ENCODE measurements at places on chromosomes 7 and 10. TPM values are rescaled to one million over a fixed set of nuclear protein-coding genes. Genes with fewer than 3 reads are reported as not detected.

DNA sequence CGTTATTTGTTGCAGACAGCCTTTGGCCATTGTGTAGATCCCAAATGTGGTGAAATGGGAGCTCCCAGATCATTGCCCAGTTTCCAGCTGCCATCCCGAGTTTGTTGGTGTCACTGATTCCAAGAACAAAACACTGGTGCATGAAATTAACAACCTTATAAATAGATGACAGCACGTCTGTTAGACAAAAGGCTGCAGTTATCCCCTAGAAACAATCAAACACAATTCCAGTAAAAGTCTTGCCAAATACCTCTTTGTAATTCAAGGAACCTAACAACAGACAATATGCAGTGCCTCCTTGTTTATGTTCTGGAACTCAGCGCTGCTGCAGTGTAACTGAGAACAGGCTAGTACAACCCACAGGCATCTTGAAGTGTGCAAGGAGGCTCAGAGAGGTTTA is 404.5 kb downstream of the PAXIP1 start:
- DNase-seq = no peak

DNA sequence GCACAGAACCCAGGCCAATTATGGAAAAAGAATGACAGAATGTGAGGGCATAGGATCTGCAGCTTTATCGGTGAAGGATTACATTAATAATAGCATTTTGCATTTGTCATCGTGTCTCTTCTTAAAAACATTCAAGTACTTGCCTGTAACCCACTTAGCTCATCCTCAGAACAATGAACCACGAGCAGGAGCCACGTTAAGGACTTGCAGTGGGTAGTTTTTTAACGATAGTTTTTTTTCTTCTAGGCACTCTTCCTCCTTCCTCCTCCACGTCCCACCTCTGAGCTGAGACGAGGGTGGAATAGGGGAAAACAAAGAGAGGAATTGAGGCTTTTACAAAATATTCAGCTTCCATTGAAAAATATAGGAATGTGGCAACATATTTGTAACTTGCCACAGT is 27.1 kb downstream of the CDHR3 start:
- no peak for DNase-seq

- DNase-seq = no peak
These were observed 5.4 kb downstream of the AKR1B1 start for GRCh38 chr7:134453518-134453917.

- no peak for DNase-seq
These were observed 30.1 kb upstream of the CDHR3 start for GRCh38 chr7:105932835-105933477.

DNA sequence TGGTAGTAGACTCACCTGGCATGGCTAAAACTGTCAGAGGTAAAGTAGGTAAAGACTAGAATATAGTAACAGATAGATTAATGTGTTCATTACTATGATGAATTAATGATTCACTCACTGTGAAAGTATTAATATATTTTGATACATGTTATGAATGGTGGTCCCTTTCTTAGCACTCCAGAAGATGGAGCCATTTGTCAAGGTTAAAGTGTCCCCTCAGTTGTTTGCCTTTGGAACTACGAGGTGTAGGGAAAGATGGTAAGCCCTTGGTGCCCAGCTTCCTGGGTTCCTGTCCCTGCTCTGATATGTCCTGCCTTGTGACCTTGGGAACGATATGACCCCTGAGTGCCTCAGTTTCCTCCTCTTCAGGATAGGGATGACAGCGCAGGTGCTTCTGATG is 49.4 kb downstream of the HTRA1 start:
- DNase-seq = no peak

GRCh38 chr7:74709880-74710671 is 52.6 kb downstream of the GTF2I start:
- DNase-seq = no peak

GRCh38 chr10:36087006-36088005 is 445.2 kb upstream of the FZD8 start:
- no peak for DNase-seq

- DNase-seq = no peak
These were observed 48.4 kb downstream of the TES start for GRCh38 chr7:116258734-116259133.

DNA sequence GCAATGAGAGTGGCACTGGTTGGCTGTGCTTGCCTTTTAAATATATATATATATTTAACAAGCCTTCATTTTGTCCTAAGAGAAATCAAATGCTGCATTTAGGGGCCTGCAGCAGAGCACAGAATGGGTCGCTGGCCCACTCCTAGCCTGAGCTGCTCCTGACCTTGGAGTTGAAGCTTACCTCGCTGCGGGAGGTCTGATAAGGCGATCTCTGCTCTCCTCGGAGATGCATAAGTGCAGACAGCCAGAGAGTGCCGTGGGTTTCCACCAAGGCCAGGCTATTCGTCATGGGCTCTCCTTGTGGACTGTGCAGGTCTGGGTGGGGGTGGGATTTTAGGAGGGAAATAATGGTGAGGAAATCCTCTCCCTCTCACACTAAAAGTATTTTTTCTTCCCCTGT is 99.5 kb upstream of the IKZF1 start:
- DNase-seq = no peak

GRCh38 chr10:111209692-111210091 is 132.9 kb downstream of the ADRA2A start:
- DNase-seq = no peak

GRCh38 chr7:1693991-1694524 is 24.0 kb downstream of the ELFN1 start:
- DNase-seq = peak; percentile 42

DNA sequence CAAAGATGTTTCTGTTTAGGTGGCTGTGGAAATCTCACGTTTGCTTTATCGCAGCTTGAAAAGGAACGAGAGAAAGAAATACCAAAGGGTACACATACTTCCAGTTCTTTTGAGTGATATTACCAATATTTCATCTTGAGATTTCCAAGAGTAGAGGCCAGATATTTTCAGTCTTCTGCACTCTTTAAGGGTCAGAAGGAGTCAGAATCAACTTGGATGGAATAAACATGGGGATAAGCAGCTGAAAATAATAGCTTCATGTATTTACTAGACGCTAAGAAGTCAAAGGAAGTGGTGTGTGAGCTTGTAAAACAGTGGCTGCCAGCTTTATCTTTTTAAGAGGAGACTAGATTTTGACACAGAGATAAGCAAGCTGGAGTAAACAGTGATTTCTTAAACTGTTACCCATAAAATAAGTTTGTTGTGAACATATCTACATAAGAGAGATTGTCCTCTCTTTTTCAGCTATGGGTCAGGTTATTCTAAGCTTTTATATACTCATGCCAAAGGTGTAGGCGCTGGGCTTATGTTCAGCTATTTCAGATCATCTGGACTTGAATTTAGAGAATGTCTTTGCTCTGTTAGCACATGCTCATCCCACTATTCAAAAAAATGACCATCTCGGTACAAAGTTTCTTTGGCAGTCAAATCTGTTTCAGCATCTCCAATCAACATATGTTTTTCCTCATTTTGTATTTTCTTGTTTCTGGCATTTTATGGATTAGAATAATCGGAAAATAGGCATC is 170.8 kb upstream of the TCF7L2 start:
- no peak for DNase-seq

GRCh38 chr10:71347587-71348395 is 28.7 kb downstream of the SLC29A3 start:
- peak; percentile 91 for DNase-seq

- DNase-seq = no peak
These were observed 189.8 kb upstream of the PRKCQ start for GRCh38 chr10:6769704-6770417.

GRCh38 chr7:44618753-44619152 is 12.3 kb downstream of the OGDH start:
- no peak for DNase-seq

DNA sequence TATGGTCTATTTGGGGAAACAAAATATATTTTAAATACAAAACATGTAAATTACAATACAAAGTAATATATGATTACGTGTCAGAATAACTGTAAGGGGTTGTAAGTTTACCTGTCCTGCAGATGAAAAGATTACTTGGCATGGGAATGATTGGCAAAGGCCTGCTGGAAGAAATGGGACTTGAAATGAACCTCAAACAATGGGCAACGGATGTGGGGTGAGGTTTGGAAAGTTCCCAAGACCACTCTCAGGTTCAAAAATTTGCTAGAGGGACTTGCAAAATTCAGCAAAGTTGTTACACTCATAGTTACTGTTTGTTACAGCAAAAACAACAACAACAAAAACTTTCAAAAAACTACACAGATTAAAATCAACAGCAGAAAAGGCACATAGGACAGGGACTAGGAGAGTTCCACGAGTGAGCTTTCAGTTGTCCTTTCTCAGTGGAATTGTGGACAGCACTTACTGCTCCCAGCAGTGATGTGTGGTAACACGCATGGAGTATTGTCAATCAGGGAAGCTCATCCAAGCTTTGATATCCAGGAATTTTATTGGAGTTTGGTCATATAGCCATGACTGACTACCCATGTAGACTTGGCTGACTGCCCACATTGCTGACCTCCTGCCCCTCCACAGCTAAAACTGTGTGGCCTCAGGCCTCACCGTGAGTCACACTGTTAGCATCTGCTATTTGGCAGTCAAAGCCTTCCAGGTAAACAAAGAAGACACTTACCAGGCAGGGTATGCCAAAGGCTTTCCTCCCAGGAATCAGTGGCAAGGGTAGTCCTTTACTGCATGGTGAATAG is 43.8 kb downstream of the EXOC6 start:
- peak; percentile 84 for DNase-seq

GRCh38 chr7:158394936-158395335 is 192.7 kb downstream of the PTPRN2 start:
- DNase-seq = no peak

DNA sequence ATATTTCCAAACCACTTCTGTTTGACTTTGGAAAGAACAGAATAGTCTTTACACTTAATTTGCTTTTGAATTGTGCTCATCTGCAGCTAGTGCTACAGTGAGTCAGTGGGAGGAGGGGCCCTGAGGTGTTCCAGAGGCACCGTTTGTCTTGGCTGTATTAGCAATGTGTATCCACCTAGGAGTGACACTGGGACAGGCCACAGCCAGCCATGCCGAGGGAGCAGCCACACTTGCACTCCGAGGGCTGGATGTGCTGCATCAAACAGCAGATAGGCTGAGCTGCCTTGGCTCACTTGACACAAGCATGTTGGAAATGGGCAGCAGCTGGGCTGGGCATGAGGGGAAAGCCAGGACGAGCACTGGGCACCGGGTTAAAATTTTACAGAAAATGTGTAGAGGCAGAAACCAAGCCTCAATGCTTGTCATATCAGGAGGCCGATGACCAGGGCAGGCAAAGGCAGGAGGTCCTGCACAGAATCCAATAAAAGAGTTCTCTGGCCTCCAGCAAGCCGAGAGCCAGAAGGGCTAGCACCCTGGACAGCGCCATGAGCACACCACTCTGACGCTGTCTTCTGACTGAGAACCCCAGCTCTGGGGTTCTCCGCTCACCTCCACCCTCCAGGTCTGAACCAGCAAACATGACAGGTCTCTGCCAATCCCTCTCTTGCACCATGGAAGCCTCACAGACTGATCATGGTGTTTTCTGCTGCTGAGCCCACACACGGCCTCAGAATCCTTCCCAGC is 163.3 kb downstream of the GRID1 start:
- DNase-seq = no peak

DNA sequence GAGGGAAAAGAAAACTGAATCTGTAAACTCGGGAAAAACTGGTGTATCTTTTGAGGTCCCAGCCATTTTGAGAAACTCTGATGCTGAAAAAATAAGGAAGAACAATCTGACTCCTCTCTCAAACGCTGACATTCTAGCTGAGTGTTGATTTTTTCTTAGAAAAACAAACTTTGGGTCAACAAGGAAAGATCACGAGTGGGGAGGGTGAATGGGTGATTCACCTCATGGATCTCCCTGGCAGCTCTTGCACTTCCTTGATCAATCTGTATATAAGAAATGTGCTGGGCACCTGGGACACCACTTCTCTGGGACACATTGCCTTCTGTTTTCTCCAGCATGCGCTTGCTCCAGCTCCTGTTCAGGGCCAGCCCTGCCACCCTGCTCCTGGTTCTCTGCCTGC is at the start of gene PIP:
Gene PIP, plus strand, starts transcription at position 297 of the 400 bp plus-strand sequence. Its CDS starts 40 bp downstream, at position 337.
- DNase-seq = no peak

DNA sequence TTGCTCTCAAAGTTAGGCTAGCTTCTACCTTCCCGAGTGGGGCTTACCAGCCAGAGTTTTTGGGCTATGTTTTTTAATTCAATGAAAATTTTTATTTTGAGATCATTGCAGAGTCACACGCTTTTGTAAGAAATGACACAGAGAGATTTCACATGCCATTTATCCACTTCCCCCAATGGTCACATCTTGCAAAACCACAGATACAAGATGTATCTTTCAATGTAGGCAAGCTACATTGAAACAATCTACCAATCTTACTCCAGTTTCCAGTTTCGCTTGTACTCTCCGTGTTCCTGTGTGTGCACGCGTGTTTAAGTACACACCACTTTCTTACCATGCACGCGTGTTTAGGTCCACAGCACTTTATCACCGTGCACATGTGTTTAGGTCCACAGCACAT is 89.4 kb upstream of the LEP start:
- DNase-seq = no peak

DNA sequence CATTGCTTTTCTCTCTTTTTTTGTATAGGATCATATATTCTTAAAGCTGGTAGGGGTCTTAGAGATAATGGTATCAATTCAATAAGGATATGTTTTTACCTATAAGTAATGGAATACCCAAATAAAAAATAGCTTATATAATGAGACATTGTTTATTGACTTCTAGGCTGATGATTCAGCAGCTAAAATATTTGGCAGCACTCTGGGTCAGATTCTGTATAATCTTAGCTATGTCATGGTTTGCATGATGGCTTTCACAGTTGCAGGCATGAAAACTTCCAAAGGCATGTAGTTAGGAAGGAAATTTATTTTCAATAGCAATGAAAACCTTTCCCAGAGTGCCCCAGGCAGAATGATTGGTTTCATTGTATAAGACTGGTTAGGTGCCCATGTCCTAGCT is 32.1 kb upstream of the A1CF start:
- no peak for DNase-seq

DNA sequence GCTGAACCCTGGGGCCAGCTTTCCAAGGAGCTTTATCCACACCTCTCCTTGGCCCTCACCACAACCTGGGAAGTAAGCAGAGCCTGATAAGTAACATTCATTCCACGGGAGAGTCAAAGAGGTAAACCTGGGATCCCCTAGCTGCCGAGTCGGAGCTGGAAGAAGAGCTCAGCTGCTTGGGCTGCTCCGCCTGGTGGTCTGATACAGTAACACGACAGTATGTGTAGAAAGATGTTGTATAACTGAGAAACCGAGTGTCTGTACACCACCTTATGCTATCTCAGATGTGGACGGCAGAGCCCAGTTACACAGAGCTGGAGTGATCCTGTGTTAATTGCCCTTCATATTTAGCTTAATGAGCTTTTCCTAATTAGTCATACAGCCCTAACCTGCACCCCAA is 151.3 kb upstream of the KMT2E start:
- no peak for DNase-seq

GRCh38 chr10:20363684-20364083 is 533.4 kb downstream of the NEBL start:
- DNase-seq = no peak

GRCh38 chr10:113169853-113170460 is 219.9 kb downstream of the TCF7L2 start:
- no peak for DNase-seq

Gene HTR5A
- not detected for total RNA-seq

Gene PTPRN2
- 0.33 TPM for total RNA-seq

Gene GIMAP1
- total RNA-seq = 1.4 TPM

Gene BTBD16
- 1.5 TPM for total RNA-seq

Gene HOXA6
- not detected for total RNA-seq

Gene SEMA3C
- total RNA-seq = 0.86 TPM

Gene PPP1R17
- total RNA-seq = not detected

Gene ATOH7
- 1.2 TPM for total RNA-seq

Gene FKBP6
- not detected for total RNA-seq

Gene SLC13A1
- 0.13 TPM for total RNA-seq
